Effector CD4-positive, alpha-beta T cell (primary cell): ENCODE measurements at places on chromosomes 4 and X.

DNA sequence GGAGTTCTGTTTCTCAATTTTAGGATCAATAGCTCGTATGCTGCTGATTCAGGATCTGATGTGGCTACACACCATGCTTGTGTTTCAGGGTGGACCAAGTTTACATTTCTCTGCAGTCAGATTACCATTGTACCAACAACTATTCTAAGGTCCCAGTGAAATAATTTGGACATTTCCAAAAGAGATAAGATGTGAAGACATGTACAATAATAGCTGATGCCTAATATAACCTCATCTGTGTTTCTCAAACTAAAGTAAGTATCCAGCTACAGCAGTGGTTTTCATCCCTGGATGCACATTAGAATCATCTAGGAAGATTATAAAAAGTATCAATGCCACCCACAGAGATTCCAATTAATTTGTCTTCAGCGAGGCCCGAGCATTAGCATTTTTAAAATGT, 209.7 kb downstream of the ANTXR2 start:
- DNase-seq: no peak

- no peak for DNase-seq
Observed at GRCh38 chr4:73702796-73703287, 37.5 kb upstream of the CXCL8 start.

DNA sequence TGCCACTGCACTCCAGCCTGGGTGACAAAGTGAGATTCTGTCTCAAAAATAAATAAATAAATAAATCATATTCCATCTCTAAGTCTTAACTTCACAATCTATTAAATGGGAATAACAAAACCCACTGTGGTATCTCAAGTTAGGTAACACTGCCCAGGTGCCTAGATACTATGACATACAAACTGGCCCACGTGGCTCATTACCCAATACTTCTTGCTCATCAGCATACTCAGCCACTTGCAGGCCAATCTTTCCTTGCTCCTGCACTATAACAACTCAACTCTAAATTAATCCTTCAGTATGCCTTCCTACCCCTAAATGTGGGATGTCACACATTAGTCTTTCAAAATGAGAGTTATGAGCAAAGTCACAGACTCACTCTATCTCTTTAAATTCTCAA, 230.1 kb downstream of the OPHN1 start:
- DNase-seq: no peak

DNA sequence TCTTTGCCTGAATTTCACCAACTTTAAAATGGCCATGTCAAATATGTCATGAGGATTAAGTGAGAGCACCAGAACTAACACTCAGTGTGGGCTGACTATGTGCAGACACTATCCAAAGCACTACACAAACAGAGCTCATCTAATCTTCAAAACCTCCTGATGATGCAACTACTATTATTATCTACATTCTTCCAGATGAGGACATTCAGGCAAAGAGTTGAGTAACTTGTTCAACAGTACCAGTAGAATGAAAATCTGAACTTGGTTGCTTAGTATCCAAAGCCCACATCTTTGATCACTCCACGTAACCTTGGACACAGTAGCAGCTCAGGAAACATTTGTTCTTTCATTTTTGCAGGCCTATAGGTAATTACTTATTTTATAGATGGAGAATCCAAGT, 90.1 kb downstream of the ATP8A1 start:
- DNase-seq: no peak

- no peak for DNase-seq
Observed at GRCh38 chr4:140769209-140769608, 13.0 kb upstream of the TBC1D9 start.

DNA sequence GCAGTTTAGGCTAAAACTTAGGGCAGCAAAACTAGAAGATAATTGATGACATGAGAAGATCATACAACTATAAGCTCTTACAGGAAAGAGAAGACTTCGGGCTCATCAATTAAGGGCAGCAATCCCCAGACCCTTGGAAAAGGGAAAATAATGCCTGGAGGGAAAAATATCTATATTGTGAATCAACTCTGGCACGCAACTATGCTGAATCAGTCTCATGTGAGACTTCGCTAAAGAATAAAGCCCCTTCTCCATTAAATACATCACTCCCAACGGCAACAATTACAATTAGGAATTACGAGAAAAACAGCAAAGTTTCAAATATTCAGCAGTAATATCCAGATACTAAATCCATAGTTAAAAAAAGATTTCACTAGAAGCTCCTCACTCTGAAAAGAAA, 2016.8 kb upstream of the IGFBP7 start:
- DNase-seq: no peak

DNA sequence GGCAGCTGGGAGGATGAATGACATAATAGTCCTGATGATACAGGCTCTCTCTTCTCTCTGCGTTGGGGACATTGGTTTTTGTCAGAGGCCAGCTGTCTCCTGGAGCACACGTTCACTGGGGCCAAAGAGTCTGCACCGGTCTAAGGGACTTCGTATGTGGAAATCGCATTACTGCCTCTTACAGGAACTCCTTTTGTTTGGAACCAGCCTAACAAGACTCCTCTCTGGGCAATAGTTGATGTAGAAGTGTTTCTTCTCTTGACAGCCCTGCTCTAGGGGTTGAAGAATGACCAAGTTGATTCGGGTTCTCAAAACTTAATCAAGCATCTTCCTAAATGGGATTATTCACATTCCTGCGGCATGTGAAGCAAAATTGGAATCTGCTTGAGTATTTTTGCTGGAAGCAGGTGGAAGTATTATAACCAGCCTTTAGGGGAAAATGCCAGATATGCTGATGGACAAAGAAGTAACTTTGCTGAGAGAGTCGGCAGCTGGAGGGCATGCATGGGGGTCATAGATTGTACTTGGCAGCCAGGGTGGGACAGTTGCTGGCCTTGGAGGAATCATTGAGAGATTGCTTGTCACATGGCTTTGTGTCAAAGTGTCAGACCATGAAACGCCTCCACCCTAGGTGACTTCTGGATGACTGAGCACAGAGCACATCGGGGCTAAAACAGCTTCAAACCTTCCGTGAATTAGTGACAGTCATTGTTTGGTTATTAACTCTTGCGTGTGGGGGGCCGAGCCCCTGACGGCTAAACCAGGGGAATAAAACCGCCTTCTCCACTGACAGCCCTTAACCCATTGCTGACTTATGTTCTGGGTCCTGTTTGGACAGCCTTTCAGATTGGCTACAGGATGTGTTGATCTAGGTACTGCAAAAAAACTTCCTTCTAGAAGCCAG, 34.4 kb upstream of the SLC34A2 start:
- no peak for DNase-seq

DNA sequence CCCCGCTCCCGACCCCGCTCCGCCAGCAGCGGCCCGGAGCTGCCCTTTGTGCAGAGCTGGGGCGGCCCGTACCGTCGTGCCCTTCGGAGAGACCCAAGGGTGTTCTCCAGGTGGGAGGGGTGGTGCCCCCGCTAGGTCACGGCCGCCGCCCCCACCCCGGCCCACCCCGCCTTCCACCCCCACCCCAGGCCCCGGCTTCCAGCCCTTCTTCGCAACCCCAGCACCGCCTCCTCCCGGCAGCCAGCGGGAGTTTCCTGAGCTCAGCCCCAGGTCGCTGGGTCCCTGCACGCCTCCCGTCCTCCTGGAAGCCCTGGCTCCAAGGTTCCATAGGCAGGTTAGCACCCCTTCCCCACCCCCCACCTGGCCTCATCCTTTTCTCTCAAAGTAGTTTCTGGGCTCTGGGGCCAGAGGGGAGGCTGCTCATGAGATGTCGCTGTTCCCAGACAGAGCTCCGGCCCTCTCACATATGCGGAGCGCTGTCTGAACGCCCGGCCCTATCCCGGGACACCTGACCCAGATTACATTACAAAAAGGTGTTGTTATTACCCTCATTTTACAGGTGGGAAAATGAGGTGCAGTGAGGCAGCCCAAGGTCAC, 25.2 kb upstream of the FGFR3 start:
- peak; percentile 12 for DNase-seq

DNA sequence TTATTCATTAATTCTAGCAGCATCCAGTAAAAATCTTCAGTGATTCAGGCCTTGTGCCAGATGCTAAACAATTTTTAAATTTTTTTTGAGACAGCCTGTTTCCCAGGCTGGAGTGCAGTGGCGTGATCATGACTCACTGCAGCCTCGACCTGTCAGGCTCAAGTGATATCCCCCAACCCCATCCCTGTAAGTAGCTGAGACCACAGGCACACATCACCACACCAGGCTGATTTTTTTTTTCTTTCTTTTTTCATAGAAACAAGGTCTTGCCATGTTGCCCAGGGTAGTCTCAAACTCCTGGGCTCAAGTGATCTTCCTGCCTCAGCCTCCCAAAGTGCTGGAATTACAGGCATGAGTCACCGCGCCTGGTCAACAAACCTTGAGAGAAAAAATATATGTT, 705.5 kb downstream of the ARAP2 start:
- no peak for DNase-seq

DNA sequence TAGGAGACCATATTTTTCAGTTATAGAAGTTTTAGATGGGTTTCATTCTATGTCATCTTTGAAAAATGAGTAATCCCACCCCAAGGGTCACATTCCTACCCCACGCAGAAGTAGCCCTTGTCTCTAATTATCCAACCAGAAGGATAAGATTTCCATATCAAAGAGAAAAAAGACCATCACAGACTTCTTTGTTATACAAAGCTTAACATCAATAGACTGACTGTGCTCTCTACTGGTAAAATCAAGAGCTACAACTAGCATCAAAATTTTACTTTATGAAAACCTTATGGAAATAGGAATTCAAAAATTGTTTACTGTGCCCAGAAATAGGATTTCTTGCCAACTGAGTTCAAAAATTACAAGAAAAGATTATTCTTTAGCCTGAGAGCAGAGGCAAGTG, 24.9 kb downstream of the TNMD start:
- no peak for DNase-seq
